ENCODE measurements at places on chromosomes 16 and 17.

DNA sequence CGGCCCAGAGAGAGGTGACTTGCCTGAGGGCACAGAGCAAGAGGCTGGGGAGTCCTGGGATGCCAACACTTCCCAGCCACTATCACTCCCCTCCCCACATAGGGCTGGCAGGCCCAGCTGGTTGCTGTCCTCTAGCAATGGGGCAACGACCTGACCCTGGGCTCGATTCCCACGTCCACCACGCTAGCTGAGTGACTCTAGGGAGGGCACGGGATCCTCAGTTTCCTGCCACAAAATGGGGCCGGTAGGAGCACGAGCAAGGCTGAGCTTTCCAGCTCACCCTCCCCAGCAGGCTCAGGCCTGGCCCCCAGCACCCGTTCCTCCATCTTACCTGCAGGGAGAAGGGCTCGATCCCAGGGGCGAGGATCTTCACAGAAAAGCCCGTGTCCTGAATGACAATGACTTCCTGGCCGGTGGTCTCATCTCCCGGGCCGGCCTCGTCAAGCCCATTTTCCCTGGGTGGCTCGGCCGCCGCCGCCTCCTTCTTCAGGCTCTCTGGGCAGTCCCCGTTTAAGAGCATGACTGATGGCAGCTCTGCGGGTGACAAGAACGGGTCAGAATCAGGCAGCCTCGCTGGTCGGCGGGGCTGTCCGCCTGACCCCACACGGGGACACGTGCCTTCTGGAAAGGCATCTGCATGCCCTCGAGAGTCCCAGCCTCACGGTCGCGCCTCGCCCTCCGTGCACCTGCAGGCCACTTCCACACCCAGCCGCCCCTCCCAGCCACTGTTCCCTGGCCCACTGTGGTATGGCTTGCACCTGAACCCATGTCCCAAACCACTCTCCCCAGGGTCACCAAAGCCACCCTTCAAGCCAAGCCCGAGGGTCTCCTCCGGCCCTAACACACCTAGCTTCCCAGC lies 7.3 kb downstream of the CLUH start:
- DNase-seq, result no peak

DNA sequence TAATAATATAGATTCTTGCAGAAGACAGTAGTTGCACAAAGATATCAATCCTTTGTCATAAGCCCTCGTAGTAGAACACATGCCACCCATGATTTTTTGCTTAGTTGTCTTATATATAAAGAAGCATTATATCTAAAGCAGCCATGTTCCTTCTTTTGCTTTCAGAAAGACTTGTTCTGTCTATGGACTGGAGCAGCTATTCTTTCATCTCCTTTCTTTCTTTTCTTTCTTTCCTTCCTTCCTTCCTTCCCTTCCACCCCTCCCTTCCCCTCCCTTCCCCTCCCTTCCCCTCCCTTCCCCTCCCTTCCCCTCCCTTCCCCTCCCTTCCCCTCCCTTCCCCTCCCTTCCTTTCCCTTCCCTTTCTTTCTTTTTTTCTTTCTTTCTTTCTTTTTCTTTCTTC lies 104.0 kb upstream of the HS3ST4 start:
- no peak for DNase-seq

DNA sequence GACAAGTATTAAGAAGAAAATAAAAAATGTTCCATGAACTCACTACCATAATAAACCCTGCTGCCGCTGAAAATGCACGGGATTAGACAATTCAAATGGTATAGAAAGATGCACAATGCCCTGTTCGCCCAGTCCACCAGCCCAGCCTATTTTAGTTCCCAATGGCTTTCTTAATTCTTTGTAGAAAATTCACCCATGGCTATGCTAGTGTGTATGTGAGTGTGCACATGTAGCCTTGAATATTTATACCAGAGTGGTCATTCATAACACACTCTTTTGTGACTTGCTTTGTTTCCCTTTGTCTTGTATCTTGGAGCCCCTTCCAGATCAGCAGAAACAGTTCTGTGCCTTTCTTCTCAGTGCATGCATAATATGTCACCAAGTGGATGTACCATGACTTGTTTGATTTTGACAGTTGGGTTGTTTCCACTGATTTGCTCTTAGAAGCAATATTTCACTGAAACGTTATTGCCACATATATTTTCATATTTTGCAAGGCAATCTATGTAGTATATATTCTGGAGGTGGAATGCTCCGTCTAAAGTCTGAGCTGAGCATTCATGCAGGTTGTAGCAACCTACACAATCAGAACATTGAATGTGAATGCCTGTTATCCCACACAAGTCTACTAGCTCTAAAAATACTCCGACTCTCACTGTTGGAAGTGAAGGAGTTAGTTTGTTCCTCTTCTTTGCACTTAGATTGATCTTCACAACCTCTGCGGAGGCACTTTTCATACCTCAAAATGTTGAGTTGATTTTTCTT lies 383.0 kb upstream of the EEF2KMT start:
- DNase-seq, result no peak

- no peak for DNase-seq
Measured at GRCh38 chr16:46980926-46981325, 7.5 kb upstream of the DNAJA2 start.

- no peak for DNase-seq
Measured at GRCh38 chr17:1170739-1171138, 9.0 kb downstream of the ABR start.

DNA sequence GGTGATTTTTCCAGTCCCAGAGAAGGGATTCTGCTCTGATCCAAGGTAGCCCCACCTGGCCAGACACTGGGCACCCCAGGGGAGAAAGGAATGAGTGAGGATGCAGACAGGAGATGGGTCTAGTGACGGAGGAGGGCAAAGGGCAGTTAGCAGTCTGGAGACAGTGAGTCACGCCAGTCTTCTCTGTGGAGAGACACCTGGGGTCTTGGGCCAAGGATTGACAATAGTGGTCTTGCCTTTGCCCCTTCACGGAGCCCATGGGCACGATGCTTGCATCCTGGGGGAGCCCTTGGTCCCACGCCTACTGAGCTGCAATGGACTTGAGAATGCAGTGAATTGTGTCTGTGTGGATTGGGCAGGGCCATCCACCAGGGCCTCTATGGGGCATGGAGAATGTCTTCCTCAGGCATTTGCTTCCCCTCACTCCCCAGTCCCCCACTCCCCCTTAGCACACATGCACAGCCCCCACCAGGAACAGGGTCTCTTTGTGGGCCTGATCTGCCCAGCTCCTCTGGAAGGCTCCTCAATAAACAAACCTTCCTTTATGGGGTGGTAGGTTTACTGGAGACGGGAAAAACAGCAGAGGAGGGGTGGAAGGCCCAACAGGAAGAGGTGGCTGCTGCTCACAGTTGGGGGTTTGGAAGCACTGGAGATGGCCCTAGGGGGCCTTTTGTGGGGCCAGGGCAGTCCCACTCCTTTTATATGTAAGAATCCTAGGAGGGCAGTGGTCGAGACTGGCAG lies 1.4 kb downstream of the CHAD start:
- no peak for DNase-seq

DNA sequence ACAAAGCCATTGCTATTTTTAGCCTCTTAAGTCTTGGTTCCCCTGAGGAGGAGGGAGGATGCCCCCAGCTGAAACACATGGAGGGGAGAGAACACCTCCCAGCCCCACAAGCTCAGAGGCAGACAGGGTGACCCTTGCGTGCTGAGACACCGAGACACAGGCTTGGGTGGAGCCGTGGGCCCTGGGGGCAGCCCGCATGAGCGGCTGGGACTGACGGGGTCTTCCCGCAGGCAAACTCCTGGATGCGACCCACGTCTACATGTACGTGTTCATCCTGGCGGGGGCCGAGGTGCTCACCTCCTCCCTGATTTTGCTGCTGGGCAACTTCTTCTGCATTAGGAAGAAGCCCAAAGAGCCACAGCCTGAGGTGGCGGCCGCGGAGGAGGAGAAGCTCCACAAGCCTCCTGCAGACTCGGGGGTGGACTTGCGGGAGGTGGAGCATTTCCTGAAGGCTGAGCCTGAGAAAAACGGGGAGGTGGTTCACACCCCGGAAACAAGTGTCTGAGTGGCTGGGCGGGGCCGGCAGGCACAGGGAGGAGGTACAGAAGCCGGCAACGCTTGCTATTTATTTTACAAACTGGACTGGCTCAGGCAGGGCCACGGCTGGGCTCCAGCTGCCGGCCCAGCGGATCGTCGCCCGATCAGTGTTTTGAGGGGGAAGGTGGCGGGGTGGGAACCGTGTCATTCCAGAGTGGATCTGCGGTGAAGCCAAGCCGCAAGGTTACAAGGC lies 9.8 kb downstream of the SLC16A3 start:
- DNase-seq, result no peak

GRCh38 chr16:71843572-71843971 lies 2.2 kb upstream of the ATXN1L start:
- no peak for DNase-seq

DNA sequence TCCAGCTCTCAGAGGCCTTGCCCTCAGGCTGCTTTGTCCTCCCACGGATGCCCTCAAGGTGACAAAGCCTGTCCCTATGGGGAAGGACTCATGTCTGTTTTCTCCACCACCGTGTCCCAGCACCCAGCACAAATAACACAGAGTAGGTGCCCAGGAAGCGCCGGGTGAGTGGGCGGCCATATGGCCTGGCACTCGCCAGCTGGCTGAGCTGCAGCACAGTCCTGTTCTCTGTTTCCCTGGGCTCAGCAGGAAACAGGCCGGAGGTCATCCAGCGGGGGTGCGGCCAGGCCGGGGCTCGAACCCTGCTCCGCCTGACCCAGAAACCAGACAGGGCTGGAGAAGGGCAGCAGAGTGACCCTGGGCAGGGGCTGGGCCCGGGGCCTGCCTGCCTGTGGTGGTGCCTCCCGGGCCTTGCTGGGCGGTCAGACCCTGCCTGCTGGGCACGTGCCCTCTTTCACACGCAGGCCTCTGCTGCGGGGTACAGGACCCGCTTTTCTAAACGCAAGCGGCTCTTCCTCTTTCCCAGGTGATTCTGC lies 139.0 kb upstream of the CIBAR2 start:
- DNase-seq, result no peak

- peak; percentile 1 for DNase-seq
Measured at GRCh38 chr17:83191388-83192160, 112.2 kb downstream of the METRNL start.
